ENCODE measurements at places on chromosomes 11 and 22.
A peak's percentile ranks its signal among the peaks of the same experiment; 100 is the strongest.

DNA sequence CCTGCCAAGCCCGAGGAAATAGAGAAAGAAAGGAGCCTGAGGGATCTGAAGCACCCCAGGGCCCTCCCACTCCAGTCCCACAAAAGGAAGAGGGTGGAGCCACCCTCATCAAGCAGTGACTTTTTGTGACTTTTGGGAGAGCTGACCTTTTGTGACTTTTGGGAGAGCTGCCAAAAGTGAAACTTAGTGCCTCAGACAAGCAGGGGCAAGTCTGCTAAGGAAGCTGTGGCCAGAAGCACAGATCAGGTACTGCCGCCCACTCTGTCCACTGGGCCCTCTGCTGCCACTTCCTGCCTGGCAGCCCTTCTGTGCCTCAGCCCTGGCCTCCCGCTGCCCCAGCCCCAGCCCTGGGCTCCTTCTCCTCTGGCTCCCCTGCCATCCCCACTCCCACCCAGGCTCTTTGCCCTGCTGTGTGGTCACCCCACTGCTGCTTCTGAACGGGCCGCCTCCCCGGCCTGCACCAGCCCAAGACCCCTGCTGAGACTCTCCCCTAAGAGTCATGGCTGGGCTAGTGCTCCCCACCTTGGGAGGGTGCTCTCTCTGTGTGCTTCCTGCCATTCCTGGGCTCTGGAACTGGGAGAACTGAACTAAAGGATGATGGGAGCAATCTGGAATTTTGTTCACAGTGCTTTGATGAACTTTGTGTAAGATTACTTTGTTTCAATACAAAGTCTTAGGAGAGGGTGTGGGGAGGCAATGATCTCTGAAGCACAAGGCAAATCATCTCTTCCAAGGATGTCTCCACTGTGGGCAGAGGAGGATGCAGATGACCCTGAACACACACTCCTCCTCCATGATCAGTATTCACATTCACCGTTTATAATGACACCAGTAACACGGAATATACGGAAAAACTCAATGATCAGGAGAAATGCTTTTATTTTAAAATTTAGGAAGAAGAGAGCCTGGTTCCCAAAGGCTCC is at the start of gene APOBEC3H:
Gene APOBEC3H, plus strand, starts transcription at position 147 of the 923 bp plus-strand sequence. CDS start 3,035 bp downstream, outside the sequence.
- no peaks in the 10 kb centered on the region for H3K36me3 ChIP-seq
- H3K27ac ChIP-seq, result peak within 1 kb of the TSS; percentile 88

DNA sequence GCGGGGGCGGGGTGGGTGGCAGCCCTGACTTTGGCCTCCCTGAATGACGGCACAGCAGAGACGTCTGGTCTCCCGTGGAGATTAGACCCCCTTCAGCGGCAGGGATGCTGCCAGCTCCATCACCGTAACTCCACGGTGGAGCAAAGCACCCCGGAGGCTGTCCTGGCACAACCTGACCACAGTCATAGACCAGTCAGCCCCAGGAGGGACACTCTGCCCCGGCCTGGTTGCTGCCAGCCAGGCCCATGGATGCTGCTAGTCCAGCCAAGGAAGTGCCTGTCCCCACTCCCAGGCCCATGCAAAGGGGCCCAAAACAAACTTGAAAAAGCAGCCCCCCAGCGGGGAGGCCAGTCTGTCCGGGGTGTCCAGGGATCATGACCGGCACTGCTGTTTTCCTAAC is 11.5 kb upstream of the ANO1 start:
- no peak overlapping the region for H3K27ac ChIP-seq
- no peaks in the 10 kb centered on the region for H3K4me1 ChIP-seq
- no peaks in the 10 kb centered on the region for H3K36me3 ChIP-seq

DNA sequence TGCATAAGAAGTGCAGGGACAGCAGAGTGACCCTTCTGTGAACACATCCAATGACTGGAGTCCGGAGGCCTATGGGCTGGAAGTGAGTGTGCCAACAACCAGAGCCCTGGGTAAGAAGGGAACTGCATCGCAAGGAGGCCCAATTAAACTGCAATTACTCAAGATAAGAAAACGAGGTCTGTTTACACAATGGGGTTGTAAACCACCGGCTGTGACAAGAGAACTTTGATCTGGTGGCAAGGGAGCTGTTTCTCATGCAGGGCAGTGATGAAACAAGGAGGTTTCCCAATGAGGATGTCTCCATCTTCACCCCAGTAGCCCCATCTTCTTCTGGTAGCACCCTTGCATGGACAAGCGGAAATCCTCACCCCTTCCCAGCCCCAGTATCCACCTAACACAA is 21.5 kb downstream of the ETS1 start:
- DNase-seq, result no peak
- H3K36me3 ChIP-seq, result no peaks in the 10 kb centered on the region
- H3K4me1 ChIP-seq, result peaks cover 58% of the 10 kb centered on the region
- no peaks in the 10 kb centered on the region for H3K27me3 ChIP-seq

DNA sequence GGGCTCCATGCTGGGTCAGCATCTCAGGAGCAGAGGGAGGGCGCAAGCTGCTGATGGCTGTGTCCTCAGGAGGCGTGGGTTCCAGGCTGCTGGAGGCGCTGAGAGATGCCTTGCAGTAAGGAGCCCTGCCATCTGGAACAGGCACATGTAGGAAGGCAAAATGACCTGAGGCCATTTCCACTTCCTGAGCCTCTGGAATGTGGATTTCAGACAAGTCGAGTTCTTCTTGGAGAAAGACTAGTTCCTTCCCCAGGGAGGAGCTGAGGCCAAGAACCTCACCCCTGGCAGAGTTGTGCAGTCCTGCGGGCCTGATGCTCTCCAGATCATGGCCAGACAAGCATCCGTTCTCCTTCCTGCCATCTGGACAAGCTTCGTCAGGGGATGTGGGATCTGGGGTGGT is 19.3 kb downstream of the HPS4 start:
- H3K4me1 ChIP-seq, result no peaks in the 10 kb centered on the region
- no peaks in the 10 kb centered on the region for H3K27me3 ChIP-seq
- H3K36me3 ChIP-seq, result peaks cover 33% of the 10 kb centered on the region
- H3K27ac ChIP-seq, result peak overlapping the region; percentile 59
- no peak for DNase-seq
- H3K4me3 ChIP-seq, result no peak overlapping the region

DNA sequence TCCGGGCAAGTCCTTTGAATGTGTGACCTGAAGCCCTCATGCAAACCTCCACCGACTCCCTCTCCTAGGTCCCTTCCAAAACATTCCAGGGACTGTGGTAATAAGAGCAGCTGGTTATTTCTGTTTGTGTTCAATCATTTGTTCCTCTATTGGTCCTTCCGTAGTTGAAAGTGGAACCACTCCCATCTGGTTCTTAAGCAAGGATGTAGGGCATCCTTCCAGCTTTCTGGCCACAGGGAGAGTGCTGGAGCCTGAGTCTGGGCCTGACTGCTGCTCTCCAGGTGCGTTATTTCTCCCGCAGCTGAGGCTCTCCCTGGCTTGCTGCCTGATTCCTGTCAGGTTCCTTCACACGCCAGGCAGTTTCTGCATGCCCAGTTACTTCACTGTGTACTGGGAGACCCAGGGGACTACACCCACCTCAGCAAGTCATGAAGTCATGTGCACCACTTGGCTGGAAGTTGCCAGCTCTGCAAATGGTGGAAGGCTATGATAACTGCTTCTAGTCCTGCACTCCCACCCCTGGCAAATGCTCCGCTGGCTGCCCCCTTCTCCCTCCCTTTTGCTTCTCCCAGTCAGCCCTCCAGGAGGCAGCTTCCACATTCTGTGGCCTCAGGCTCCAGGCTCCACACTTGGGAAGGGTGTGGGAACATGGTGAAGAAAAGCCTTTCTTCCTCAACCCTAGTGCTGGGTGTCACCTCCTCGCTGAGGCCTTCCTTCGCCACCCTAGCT is 4.0 kb upstream of the ALX4 start:
- H3K4me1 ChIP-seq, result peaks cover 22% of the 10 kb centered on the region
- H3K27me3 ChIP-seq, result peaks cover 97% of the 10 kb centered on the region
- H3K4me3 ChIP-seq, result no peak overlapping the region
- H3K27ac ChIP-seq, result peak overlapping the region; percentile 84
- DNase-seq, result no peak

GRCh38 chr11:86509588-86509974 is 134.9 kb downstream of the CCDC81 start:
- H3K4me1 ChIP-seq, result peaks cover 8% of the 10 kb centered on the region
- H3K27me3 ChIP-seq, result no peaks in the 10 kb centered on the region
- no peak overlapping the region for H3K27ac ChIP-seq
- no peak overlapping the region for H3K4me3 ChIP-seq

GRCh38 chr11:133705074-133705648 is 140.2 kb downstream of the SPATA19 start:
- H3K4me1 ChIP-seq, result no peaks in the 10 kb centered on the region
- no peak overlapping the region for H3K27ac ChIP-seq
- no peak overlapping the region for H3K4me3 ChIP-seq
- H3K36me3 ChIP-seq, result no peaks in the 10 kb centered on the region
- DNase-seq, result no peak

DNA sequence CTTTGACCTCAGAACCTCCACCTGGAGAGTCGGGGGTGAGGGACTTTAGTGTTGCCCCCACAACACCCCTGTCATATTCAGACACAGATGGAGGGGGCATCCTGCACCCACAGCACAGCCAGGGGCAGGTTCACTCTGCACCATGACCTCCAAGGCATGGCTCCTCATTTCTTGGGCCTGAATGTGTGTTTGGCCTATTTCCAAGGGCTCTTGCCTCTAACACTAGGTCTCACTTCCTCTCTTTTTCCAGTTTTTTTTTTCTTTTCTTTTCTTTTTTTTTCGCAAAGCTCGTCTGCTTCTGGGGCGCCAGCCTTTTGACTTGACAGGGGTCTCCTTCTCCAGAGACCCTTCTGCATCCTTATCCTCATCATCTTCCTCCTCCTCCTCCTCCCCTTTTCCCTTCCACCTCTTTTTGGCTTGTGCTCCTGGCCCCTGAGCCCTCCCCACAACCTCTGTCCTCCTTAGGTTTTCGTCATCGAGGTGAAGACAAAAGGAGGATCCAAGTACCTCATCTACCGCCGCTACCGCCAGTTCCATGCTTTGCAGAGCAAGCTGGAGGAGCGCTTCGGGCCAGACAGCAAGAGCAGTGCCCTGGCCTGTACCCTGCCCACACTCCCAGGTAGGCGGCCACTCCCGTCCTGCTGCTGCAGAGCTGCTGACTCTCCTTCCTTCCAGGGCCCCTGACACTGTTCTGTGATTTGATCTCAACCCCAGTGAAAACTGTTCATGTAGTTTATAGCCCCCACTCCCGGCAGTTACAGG is 3.8 kb downstream of the NCF4 start:
- peaks cover 59% of the 10 kb centered on the region for H3K4me1 ChIP-seq
- peaks cover 27% of the 10 kb centered on the region for H3K36me3 ChIP-seq
- no peak overlapping the region for H3K4me3 ChIP-seq
- no peaks in the 10 kb centered on the region for H3K27me3 ChIP-seq

- no peak for DNase-seq
- no peaks in the 10 kb centered on the region for H3K27me3 ChIP-seq
- no peak overlapping the region for H3K27ac ChIP-seq
- no peaks in the 10 kb centered on the region for H3K36me3 ChIP-seq
These were observed 9.3 kb downstream of the MIF start for GRCh38 chr22:23903328-23903971.

- H3K27ac ChIP-seq, result no peak overlapping the region
- H3K4me3 ChIP-seq, result no peak overlapping the region
- DNase-seq, result no peak
- peaks cover 14% of the 10 kb centered on the region for H3K36me3 ChIP-seq
These were observed 25.8 kb downstream of the SPA17 start for GRCh38 chr11:124699547-124699946.

- peaks cover 15% of the 10 kb centered on the region for H3K4me1 ChIP-seq
- peak overlapping the region; percentile 16 for H3K4me3 ChIP-seq
These were observed 51.3 kb downstream of the RPL27A start for GRCh38 chr11:8733852-8734251.

GRCh38 chr11:61635787-61636186 is 44.4 kb upstream of the DAGLA start:
- no peaks in the 10 kb centered on the region for H3K27me3 ChIP-seq
- no peaks in the 10 kb centered on the region for H3K4me1 ChIP-seq
- DNase-seq, result no peak
- H3K4me3 ChIP-seq, result no peak overlapping the region
- no peaks in the 10 kb centered on the region for H3K36me3 ChIP-seq

DNA sequence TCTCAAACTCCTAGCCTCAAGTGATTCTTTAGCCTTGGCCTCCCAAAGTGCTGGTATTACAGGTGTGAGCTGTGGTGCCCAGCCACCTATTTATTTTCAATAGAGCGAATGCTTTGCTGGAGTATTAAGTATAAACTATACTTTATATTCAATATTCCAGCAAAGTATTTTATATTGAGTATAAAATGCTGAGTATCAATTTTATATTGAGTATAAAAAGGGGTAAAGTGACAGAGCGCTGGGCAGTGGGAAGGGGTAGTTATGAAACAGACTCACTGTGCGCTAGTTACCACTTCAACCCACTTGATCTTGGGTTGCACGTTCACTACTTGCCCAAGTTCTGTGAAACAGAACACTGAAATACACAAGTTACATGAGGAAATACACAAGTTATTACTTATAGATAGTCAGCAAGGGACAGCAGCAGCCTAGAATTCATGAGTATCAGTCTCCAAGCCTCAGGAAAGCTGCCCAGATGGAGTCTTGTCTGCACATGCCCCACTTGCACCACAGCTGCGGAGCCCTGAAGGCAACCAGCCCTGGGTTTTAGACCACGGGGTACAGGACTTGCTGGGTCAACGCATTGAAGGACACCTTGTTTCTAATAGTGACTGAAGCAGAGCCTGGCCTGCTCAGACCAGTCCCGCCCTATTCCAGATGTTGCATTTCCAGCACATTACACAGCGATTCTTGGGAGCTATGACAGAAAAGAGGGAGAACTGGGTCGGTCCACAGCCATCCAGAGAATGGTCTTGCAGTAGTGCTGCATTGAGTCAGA is 51.6 kb upstream of the SYT13 start:
- peaks cover 12% of the 10 kb centered on the region for H3K27me3 ChIP-seq
- H3K4me3 ChIP-seq, result no peak overlapping the region
- H3K4me1 ChIP-seq, result peaks cover 11% of the 10 kb centered on the region
- DNase-seq, result no peak

Measured in naive B cell (primary cell).